ENCODE measurements at places on chromosomes 1 and 21.

GRCh38 chr1:33684396-33685179 lies 179.3 kb upstream of the HMGB4 start:
- no peak for DNase-seq

DNA sequence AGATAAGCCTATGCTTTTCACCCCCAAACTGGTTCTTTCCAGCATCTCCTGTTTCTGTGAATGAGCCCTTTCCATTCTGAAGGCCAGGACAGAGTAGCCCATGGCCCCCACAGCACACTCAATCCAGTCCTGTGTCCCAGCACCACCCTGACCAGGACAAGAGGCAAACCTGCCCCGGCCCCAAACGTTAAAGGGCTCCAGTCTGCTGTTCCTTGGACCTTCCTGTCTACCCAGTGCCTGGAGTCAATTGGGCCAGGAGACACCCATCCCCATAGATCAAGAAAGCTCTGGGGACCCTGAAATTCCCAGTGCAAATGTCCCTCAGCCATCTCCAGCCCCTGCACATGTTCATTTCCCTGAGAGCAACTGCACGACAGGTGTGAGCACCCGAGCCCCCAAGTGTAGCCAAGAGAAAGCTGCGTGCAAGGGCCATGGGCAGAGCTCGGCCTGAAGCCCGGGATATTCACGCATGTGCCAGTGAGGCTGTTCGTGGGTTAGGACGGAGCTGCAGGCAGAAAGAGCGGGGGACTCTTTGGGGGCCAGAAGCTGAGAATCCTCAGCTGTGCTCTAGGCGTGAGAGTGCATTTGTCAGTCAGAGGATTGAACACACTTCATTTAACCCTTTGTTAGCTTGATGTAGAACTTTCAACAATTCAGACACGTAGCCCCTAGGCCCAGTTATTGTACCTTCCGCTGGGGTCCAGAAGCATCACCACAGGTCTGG lies 4.2 kb upstream of the RIPK4 start:
- no peak for DNase-seq

DNA sequence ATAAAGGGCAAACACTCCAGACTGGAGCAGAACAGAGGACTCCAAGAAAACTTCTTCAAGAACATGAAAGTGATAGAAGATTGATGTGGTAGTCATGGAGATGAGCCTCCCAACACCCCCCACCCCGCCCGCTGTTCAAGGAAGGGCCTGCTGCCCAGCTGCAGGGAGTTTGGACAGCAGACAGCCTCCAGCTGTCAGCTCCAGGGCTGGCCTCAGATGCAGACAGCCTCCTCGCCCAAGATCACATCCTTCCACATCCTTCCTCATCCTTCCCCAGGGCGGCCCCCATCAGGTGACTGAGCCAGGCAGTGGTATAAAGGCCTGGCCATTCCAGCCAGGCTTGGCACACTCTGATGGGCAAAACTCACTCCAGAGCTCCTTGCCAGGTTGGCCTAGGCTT lies 24.6 kb downstream of the HMGN2 start:
- DNase-seq: no peak

DNA sequence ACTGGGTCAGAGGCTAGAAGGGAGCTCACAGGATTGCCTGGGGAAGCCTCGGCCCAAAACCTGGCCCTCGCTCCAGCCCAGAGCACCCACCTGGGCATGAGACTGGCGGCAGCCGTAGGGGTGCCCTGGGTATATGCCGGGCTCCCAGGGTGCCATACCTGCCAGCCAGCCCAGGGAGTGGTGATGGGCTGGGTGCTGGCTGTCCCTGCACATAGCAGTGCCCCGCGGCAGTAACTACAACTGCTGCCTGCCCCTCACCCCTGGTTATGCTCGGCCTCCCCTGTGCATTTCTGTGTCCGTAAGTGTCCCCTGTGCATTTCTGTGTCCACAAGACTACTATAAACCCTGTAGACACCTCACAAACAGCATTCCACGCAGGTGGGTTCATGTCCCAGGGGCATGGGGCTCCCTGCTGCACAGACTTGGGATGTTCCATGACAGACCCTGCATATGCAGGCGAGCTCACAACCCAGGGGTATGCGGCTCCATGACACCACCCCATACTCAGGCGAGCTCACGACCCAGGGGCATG lies 5.8 kb upstream of the SPATC1L start:
- no peak for DNase-seq

DNA sequence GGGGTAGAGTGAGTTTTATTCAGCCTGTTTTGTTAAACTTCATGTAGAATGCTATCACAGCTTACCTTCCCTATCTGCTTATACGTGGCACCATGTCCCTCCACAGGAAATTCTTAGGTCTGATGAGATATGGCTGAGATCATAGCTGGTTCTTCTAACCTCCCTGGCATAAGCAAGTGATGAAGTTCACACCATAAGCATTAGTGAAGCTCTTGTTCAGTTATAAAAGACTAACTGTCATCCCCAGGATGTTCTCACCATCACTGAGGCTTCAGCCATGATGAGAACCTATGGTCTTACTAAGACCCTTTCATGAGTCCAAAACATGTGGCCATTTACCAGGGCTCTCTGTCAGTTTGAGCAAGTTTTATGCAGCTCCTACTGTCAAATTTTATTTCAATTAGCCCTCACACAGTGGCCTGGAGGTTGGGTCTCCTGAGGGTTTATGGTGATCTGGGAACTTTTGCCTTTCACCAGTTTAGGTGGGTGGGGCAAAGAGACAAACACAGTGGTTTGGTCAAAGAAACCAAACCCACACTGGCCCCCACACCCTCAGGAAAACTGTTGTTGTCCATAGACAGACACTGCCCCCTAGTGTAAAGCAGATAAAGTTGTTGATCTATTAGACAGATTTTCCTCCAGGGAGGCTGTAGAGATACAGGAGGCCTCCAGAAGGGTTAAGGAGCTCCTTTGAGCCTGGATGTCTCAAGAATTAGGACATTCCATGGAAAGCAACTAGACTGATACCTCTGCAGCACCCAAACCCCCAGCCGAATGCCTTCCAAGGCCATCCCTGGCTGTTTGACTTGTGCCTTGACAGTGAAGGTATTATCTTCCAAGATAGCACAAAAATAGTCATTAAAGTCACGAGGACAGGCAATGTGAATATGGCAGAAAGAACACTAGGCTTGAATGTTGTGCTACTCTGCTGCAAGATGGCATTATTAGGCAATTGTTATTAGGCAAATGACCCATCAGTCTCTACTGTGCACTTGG lies 5.0 kb downstream of the SLC22A15 start:
- DNase-seq: no peak

GRCh38 chr1:227773558-227773957 lies 38.3 kb downstream of the SNAP47 start:
- DNase-seq: no peak

DNA sequence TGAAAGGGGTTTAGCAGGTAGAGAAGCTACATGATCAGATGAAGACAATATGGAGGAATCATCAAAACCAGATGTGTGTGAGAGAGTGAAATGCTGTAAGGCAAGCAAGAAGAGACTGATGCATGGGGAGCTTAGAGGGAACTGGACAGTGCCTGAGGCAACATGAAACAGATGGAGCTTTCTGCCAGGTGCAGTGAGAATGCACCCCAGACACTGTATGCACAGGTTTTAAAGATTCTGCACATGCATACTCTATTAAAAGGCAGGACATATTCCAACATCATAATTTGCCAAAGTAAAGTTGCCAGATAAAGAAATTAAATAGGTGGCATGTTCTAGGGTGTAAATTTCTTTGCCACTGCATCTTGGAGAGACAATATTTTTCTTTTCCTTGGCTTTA lies 200.1 kb downstream of the AMY1C start:
- no peak for DNase-seq

DNA sequence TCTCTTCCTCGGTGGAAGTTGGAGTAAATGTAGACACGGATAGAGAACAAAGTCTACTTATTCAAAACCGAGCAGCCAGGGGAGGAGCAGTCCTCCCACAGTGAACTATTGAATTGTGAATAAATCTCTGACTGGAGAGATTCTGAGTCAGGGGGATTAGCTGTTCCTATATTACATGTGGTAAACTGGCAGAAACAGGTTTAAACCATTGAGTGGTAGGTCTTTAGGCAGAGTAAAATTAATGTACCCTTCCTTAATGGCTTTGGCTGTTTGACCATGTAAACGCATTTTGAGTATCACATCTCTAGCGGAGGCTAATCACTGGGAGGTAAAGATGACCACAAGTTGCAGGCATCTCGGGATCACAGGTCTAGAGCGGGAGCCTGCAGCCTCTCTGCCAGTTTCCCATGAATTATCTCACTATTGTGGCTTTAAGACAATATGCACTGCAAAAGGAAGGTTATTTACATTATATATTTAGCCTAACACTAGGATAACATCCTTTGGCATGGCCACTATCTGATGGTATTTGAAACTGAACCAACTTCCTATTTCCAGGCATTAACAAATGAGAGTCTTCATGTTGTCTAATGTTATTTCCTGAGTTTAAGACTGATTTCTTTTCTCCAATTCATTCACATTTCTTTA lies 7.9 kb upstream of the DISC1 start:
- DNase-seq: no peak

- no peak for DNase-seq
Measured at GRCh38 chr1:46021046-46021996, 111.1 kb downstream of the PIK3R3 start.

GRCh38 chr1:81827942-81828341 lies 27.2 kb downstream of the ADGRL2 start:
- DNase-seq: no peak

- no peak for DNase-seq
Measured at GRCh38 chr1:18501833-18502232, 21.1 kb downstream of the KLHDC7A start.

- no peak for DNase-seq
Measured at GRCh38 chr1:153340356-153340755, 8.3 kb downstream of the PGLYRP4 start.

DNA sequence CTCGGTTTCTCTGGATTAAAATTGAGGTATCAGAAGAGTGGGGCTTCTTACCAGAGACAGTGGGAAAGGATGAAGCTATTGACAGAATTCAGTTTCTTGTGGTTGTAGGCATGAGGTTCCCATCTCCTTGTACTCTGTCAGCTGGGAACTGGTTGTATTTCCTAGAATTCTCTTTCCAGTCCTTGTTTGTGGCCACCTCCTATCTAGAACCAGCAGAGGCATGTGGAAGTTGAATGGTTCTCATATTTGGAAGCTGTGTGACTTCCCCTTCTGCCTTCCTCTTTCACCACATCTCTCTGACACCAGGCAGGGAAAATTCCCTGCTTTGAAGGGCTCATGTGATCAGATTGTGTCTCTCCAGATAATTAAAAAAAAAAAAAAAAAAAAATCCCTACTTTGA lies 457.7 kb upstream of the ADAMTS5 start:
- no peak for DNase-seq

GRCh38 chr1:82920418-82921248 lies 1078.3 kb downstream of the TTLL7 start:
- no peak for DNase-seq

DNA sequence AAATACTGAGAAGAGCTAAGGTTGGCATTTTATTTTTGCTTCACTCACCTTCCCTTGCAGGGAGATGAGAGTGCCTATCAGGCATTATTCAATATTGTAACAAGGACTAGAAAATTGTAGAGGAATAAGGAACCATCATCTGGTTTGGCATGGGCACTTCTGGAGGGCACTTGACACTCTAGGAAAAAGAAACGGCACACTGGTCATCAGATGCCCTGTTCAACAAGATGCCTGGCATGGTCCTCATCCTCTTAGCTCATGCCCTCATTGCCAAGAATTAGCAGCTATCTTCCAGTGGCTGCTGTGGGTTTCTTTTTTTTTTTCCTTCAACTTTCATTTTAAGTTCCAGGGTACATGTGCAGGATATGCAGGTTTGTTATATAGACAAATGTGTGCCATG lies 95.1 kb upstream of the ESRRG start:
- no peak for DNase-seq

DNA sequence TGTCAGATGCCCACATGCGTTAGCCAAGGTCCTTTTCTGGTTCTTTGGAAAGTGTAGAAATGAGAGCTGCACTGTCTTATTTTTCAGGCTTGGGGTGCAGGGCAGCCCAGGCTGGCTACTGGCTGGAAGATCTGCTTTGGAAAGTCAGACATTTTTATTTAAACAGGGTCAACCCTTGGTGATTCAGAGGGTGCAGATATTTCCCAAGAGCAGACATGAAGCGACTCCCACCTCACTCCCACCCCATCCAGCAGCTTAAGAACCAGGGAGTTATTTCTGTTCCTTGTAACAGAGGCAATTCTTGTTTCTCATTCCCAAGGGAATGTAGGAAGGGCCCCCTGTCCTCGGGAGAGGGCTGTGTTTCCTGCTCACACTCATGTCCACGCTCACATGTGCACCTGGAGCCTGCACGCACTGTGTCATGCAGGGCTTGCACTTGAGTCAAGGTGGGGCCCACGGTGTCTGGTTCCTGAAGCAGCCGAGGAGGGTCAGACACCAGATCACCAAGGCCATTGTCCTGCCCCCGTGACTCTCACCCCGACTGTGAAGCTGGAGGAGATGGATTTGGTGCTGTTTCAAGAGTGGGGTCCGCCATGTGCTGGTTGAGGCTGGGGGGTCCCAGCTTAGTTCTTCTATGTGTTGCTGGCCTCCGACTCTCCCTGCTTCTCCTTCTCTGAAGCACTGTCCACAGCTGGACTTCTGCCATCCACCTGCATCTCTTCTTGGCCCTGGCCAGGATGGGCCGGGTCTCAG lies 992 bp downstream of the S100A7A start:
- no peak for DNase-seq

DNA sequence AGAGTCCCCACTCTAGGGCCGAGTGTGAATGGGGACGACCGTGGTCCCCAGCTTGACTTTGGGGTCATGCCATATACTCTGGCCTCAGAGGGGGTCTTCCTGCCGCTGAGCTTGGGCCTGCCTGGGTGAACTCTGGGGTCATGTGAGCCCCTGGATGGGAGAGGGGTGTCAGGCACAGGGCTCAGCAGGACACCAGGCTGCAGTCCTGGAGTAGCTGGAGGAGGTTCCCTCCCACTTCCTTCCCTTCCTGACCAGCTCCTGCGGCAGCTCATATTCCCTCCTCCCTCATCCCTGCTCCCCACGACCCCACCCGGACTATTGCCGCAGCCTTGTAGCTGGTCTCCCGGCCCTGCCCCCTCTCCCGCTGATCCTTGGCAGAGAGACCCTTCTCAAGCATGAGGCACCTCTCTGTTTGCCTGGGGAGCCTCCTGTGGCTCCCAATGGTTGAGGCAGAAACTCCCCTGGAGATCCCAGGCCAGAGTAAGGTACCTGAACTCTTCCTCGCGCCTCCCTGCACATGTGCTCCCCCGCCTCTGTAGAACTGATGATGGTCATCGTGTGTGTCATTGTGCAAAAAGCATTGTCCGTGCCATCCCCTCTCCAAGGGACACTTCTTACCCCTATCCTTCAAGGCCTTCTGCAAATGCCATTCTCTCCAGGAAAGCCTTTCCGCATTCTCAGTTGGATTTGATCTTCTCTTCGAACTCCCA lies 1.8 kb downstream of the TNFRSF1B start:
- no peak for DNase-seq

Measured in stimulated activated CD8-positive, alpha-beta memory T cell treated with anti-CD3 and anti-CD28 coated beads, Interleukin-4, amount 100 ng/mL, for 1 hour (primary cell).